ENCODE measurements at places on chromosomes 11 and 22. TPM values are rescaled to one million over a fixed set of nuclear protein-coding genes. Genes with fewer than 3 reads are reported as not detected.

- no peak for DNase-seq
Observed at GRCh38 chr22:23381661-23382427, 198.2 kb downstream of the IGLL1 start.

GRCh38 chr11:8234425-8234821 lies 29.3 kb downstream of the LMO1 start:
- DNase-seq = no peak

- DNase-seq = no peak
Observed at GRCh38 chr22:32544953-32545558, 70.4 kb downstream of the FBXO7 start.

DNA sequence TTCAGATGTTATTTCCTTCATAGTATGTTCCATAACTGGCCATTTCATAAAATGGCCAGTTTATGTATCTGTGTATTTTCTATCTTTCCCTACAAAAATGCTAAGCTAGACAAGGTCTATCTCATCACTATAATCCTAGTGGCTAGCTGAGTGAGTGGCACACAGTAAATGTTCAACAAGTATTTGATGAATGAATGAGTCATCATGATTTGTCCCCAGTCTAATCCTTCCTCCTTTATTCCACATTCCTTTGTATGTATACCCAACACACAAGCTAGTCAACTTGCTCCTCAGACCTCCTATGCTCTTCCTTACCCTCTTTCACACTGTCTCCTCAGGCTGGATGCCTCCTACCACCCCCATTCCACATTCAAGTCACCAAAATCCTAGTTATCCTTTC lies 12.5 kb downstream of the APLNR start:
- peak; percentile 4 for DNase-seq

- DNase-seq = no peak
Observed at GRCh38 chr22:23909296-23909898, 15.2 kb downstream of the MIF start.

DNA sequence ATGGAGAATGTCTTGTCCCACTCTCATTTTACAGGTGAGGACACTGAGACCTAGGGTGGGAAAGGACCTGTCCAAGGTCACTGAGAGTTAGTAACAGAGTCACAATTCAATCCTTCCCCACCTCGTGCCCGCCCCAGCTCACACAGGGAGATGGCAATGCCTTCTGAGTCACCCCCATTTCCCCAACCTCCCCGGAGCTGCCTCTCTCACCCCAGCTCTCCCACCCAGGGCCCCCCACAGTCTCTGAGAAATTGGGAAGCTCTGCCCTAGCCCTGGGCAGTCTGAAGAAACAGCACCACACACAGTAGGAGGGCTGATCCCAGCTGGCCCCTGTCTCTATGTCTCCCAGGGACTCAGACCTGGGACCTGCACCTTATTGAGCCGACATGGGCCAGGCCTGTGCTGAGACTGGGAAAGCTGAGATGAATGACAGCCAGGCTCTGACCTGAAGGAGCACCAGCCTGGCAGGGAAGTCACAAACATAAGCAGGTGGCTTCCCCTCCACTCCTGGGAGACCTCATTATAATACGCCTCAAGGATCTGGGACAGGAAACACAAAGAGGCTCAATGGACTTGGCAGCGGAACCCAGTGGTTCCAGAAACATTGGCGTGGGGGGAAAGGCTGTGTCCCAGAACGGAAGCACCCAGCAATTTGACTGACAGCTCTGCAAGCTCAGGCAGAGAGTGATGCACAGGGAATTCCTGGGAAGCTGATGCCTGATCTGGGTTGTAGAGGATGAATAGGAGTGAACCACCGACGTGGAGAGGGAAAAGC lies 51.0 kb downstream of the CD6 start:
- DNase-seq = no peak

- no peak for DNase-seq
Observed at GRCh38 chr11:102240502-102240901, 76.8 kb upstream of the BIRC3 start.

DNA sequence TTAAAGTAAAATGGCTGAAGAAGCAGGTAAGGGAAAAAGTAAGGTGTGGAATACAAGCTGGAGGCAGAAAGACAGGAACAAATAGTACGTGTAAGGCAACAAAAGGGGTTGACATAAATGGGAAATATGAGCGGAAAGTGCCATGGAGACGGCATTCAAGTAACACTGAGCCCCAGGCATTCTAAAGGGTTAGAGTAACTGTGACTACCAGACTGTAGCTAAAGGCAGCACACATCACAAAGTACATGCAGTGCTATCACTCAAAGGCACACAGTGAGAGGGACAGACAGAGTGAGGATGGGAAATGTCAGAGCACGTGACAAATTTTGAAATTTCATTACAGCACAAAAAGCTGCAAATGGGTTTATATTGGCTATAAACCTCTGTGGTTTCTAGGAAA lies 13.9 kb upstream of the MAML2 start:
- no peak for DNase-seq

DNA sequence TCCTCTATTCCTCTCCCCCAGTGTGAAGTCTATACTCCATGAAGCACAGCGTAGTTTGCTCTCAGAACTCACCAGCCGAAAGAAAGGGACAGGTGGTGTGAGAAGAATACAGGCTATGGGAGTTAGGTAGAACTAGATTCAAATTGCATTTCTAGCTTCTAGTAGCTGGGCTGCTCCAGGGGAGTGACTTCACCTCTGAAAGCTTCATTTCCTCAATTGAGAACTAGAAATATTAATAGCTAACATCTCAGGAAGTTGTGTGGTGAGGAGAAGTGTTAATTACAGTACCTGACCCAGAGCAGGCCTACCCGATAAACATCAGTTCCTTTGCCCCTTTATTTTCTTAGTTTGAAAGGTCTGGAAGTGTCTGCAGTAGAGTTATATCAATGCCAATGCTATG lies 484.7 kb upstream of the TENM4 start:
- DNase-seq = no peak

DNA sequence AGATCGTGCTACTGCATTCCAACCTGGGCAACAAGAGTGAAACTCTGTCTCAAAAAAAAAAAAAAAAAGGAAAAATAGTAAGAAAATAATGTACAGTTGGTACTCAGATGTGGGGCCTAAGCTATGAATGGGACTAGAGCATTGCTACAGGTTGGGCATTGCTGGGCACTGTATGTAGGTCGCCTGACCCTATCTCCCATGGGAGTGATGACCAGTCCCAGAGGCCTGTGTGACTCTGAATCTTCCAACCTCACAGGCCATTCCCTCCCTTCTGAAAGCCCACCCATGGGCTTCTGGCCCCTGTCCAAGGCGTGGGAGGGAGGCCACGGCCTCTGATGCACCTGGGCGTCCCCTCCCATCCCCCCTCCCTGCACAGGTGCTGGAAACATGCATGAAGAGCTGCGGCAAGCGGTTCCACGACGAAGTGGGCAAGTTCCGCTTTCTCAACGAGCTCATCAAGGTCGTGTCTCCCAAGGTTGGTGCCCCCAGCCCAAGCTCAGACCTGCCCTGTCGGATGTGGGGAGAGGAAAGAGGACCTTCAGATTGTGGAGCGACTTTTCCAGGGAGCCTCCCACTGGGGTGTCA lies 9.5 kb downstream of the GGA1 start:
- DNase-seq = no peak

GRCh38 chr11:35483131-35483820 lies 42.1 kb downstream of the PAMR1 start:
- no peak for DNase-seq

DNA sequence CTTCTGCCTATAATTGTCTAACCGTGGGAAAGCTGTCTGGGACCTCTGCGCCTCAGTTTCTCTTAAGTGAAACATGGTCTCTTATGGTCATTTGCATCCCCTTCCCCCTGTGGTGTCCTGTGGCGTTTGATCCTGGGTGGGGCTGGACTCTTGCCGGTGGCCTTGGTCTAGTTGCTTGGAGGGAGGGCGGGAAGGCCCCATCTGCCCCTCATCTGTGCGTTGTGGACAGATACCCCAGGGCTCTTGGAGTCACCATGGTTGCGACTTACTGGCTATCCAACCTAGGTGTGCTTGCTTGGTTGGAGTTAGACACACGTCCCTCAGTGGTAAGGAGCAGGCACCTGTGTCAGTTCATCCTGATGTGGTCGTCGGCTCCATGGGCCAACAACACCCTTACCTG lies 15.2 kb downstream of the SHANK3 start:
- no peak for DNase-seq

DNA sequence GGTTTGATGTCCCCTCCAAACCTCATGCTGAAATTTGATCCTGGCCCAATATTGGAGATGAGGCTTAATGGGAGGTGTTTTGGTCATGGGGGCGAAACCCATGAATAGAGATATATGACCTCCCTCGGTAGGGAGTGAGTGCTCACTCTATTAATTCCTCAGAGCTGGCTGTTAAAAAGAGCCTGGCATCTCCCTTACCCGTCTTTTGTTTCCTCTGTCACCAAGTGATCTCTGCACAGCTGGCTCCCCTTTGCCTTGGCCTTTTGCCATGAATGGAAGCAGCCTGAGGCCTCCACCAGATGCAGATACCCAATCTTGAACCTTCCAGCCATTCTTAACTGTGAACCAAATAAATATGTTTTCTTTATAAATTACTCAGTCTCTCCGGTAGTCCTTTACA lies 4.5 kb upstream of the CCDC81 start:
- DNase-seq = no peak

- DNase-seq = no peak
Observed at GRCh38 chr11:126282361-126282735, 545 bp upstream of the TIRAP start.

DNA sequence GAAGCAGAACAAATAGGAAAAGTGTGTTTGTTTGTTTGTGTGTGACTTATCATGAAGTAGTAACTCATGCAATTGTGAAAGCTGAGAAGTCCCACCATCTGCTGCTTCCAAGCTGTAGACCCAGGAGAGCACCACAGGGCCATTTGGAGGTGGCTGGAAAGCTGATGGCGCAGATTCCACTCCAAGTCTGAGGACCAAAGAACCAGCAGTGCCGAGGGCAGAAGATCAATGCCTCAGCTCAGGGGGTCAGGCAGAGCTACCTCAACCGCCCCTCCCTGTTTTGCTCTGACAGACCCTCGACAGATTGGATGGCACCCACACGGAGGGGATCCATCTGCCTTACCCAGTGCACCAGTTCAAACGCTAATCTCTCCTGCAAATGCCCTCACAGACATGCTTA lies 896.2 kb downstream of the BRD1 start:
- DNase-seq = no peak

- no peak for DNase-seq
Observed at GRCh38 chr11:62880231-62880802, 379 bp upstream of the SLC3A2 start.

CREB3L1 gene
- 2.4 TPM for total RNA-seq

OR4X1 gene
- not detected for total RNA-seq

BIK gene
- total RNA-seq = 12.4 TPM

KDELR3 gene
- total RNA-seq = 27.1 TPM

CNGA4 gene
- total RNA-seq = not detected

PLAAT4 gene
- 31.7 TPM for total RNA-seq

PPP1CA gene
- total RNA-seq = 365 TPM

OR51F1 gene
- total RNA-seq = not detected

ZNRF3 gene
- 15.6 TPM for total RNA-seq
